ENCODE measurements at places on chromosomes 13 and 19. TPM values are rescaled to one million over a fixed set of nuclear protein-coding genes. Genes with fewer than 3 reads are reported as not detected.

Gene ZNF135
- total RNA-seq = 4.3 TPM

Gene SOX1
- total RNA-seq = not detected

Gene WBP4
- total RNA-seq = 7.8 TPM

Gene RAB3A
- total RNA-seq = 2.8 TPM

All from fibroblast of the aortic adventitia (primary cell).